Neural crest cell (in vitro differentiated cells): ENCODE measurements at places on chromosomes 5 and 9. TPM values are rescaled to one million over a fixed set of nuclear protein-coding genes. Genes with fewer than 3 reads are reported as not detected.

- no peak overlapping the region for H3K4me3 ChIP-seq
- peaks cover 1% of the 10 kb centered on the region for H3K4me1 ChIP-seq
- H3K27ac ChIP-seq: no peak overlapping the region
- peaks cover 80% of the 10 kb centered on the region for H3K27me3 ChIP-seq
Measured at GRCh38 chr5:96439477-96440184, 6.6 kb upstream of the PCSK1 start.

DNA sequence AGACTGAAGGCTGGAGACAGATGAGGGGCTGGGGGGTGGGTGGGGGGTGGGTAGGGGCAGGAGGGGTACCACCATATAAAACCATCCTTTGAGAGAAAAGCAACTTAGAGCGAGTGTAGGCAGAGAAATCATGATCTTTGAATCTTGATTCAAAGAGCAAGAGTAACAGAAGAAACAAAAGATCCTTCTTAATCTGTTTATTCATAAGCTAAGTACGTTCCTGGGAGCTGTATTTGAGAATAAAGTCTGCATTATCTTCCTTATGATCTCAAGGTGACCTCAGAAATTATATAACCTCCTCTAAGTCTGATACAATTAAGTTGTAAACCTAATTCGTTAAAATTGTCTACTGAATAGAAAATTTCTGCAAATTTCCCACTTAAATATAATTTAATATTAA lies 558.8 kb downstream of the NR2F1-AS1 start:
- H3K27ac ChIP-seq: no peak overlapping the region
- H3K36me3 ChIP-seq: no peaks in the 10 kb centered on the region
- DNase-seq: no peak
- no peak overlapping the region for H3K4me3 ChIP-seq
- H3K4me1 ChIP-seq: peaks cover 29% of the 10 kb centered on the region

- H3K27me3 ChIP-seq: no peaks in the 10 kb centered on the region
- no peak overlapping the region for H3K27ac ChIP-seq
Measured at GRCh38 chr5:115360046-115360685, 63.7 kb upstream of the CCDC112 start.

- no peaks in the 10 kb centered on the region for H3K27me3 ChIP-seq
- no peak for DNase-seq
- peak overlapping the region; percentile 43 for H3K27ac ChIP-seq
Measured at GRCh38 chr9:120710110-120710981, 3.9 kb downstream of the MEGF9 start.

- H3K4me3 ChIP-seq: no peak overlapping the region
- peaks cover 6% of the 10 kb centered on the region for H3K4me1 ChIP-seq
- H3K27ac ChIP-seq: no peak overlapping the region
- no peaks in the 10 kb centered on the region for H3K36me3 ChIP-seq
- no peaks in the 10 kb centered on the region for H3K27me3 ChIP-seq
Measured at GRCh38 chr5:20972419-20972925, 984.5 kb upstream of the CDH18 start.

- no peaks in the 10 kb centered on the region for H3K4me1 ChIP-seq
- no peaks in the 10 kb centered on the region for H3K36me3 ChIP-seq
- no peak overlapping the region for H3K4me3 ChIP-seq
- DNase-seq: no peak
- no peaks in the 10 kb centered on the region for H3K27me3 ChIP-seq
Measured at GRCh38 chr9:10804486-10804885, 191.7 kb upstream of the PTPRD start.

- no peaks in the 10 kb centered on the region for H3K4me1 ChIP-seq
- H3K4me3 ChIP-seq: no peak overlapping the region
- no peak for DNase-seq
- no peak overlapping the region for H3K27ac ChIP-seq
- H3K27me3 ChIP-seq: no peaks in the 10 kb centered on the region
- H3K36me3 ChIP-seq: peaks cover 8% of the 10 kb centered on the region
Measured at GRCh38 chr9:20592673-20593072, 29.6 kb downstream of the MLLT3 start.

DNA sequence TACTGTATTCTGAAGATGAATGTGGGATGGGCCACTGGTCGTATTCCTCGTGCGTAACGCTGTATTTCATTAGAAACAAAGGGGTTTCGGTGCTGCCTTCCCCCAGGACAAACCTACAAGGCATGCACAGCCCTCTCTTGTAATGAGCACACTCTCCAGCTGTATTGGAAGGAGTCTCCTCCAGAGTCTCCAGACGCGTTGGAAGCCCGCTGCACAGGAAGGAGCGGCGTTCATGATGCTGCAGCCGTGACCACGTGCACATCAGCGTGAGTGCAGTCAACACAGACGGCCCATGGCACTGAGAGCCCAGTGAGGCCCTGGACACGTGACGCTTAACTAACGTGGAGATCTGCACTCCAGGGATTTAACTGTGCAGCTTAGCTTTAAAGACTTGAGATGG lies 209.0 kb upstream of the IRX1 start:
- peaks cover 5% of the 10 kb centered on the region for H3K4me1 ChIP-seq
- no peak overlapping the region for H3K4me3 ChIP-seq
- H3K27me3 ChIP-seq: no peaks in the 10 kb centered on the region
- no peaks in the 10 kb centered on the region for H3K36me3 ChIP-seq
- DNase-seq: no peak
- H3K27ac ChIP-seq: no peak overlapping the region

GRCh38 chr5:85388770-85389169 lies 1004.1 kb upstream of the EDIL3 start:
- H3K36me3 ChIP-seq: no peaks in the 10 kb centered on the region
- H3K27me3 ChIP-seq: no peaks in the 10 kb centered on the region
- H3K27ac ChIP-seq: no peak overlapping the region
- no peaks in the 10 kb centered on the region for H3K4me1 ChIP-seq
- no peak for DNase-seq
- no peak overlapping the region for H3K4me3 ChIP-seq

GRCh38 chr9:75333624-75334023 lies 245.3 kb downstream of the OSTF1 start:
- no peak for DNase-seq
- no peak overlapping the region for H3K4me3 ChIP-seq
- H3K27me3 ChIP-seq: peaks cover 3% of the 10 kb centered on the region
- no peaks in the 10 kb centered on the region for H3K36me3 ChIP-seq

DNA sequence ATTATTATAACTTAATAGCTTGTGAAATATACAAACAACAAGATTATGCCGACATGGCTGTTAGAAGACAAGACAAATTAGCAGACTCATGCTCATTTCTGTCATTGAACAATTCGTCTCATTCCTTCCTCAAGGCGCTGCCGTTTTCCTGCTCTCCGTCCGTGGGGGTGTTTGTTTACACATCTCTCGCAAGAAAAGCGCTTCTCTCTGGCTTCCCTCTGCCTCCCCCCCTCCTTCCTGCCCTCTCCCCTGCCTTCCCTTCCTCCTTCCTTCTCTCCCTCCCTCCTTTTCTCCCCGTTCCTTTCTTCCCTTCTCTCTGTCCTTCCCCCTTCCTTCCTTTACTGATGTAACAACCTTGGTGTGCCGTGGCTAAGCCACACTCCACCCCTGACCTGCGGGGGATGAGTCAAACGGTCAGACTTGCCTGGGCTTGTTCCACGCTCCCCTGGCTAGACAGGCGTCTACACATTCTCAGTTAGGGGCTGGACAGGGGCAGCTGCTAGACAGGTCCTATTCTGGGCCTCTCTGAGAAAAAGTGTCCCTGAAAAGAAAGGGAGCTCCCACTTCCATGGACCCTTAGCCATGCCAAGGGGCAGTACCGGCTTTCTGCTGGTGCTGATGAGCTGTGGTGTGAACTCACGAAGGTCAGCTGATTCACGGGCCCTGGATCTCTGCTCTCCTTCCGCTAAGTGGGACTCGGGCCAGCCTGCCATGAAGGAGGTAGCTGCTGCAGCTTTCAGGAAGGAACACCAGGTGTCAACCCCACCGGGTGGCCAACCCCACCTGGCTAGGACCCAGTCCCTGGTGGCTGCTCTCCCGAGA lies 32.0 kb upstream of the SPTLC1 start:
- no peak for DNase-seq
- H3K36me3 ChIP-seq: no peaks in the 10 kb centered on the region
- peaks cover 27% of the 10 kb centered on the region for H3K27me3 ChIP-seq
- peaks cover 20% of the 10 kb centered on the region for H3K4me1 ChIP-seq
- no peak overlapping the region for H3K4me3 ChIP-seq
- H3K27ac ChIP-seq: peak overlapping the region; percentile 60

DNA sequence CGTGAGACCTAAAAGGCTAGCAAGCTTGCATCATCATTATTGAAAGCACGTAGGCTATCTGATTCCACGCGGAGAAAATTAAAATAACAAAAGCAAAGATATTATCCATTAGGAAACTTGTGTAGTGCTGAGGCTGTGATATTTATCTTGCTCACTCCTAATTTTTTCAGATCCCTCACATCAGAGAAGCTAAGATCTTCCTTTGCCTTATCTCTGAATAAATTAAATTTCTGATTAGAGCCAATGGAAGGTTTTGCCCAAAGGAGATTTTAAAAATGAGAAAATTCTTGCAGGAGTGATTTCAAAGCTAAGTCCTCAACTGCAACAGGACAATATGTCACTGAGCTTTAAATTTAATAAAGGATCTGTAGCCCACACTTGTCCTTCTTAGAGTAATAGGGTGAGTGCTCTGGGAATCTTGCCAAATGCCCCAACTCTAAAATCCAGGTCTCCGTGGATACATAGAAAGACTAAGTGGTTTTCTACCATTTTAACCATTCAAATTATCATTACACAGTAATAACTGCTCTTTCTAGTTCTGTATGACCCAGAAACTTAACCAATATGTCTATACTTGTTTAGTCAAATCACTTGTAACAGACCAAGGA lies 295.0 kb downstream of the CAAP1 start:
- H3K27ac ChIP-seq: no peak overlapping the region
- H3K27me3 ChIP-seq: no peaks in the 10 kb centered on the region
- H3K4me1 ChIP-seq: no peaks in the 10 kb centered on the region
- no peaks in the 10 kb centered on the region for H3K36me3 ChIP-seq
- no peak for DNase-seq
- no peak overlapping the region for H3K4me3 ChIP-seq

GRCh38 chr5:41747301-41747700 lies 122.9 kb downstream of the OXCT1 start:
- no peak overlapping the region for H3K4me3 ChIP-seq
- DNase-seq: no peak
- H3K4me1 ChIP-seq: peaks cover 4% of the 10 kb centered on the region
- H3K27me3 ChIP-seq: no peaks in the 10 kb centered on the region

DNA sequence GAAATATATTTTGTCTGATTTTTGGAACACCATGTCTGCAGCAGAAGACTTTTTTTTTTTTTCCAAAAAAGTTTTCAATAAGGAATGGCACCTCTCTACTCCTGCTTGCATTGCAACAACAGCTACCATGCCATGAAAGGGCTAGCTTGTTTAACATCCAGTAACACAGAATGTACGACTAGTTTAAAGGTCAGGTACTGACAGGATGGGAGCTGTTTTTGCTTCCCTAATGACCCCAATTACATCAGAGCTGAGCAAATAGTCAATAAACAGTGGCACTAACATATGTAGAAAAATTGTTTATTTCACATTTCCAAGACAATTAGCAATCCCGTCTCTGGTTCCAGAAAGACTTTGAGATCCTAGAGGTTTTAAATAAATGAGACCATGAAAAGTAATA lies 693.8 kb downstream of the NR2F1-AS1 start:
- DNase-seq: no peak
- H3K4me3 ChIP-seq: peak overlapping the region; percentile 8
- H3K27ac ChIP-seq: peak overlapping the region; percentile 44
- H3K27me3 ChIP-seq: no peaks in the 10 kb centered on the region

DNA sequence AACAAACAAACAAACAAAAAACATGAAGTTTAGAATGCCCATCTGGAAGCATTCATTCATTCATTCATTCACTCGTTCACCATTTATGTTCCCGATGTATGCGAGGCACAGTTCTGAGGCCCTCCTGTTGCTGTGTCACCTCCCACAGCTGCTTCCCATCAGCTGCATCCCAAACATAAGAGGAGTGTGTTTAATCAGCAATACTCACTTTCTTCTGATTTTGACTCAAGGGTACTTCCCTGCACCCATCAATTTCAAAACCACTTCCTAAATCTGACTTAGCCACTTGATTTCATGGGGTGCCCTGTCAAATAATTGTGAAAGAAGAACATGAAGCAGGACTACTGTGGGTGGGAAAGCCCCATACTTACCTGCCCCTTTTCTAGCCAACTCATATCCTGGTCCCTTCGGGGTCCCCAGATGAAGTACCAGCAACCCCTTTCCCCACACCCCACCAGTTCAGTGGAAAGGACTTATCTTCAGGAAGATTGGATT lies 128.0 kb upstream of the IL12B start:
- H3K27me3 ChIP-seq: no peaks in the 10 kb centered on the region
- no peak for DNase-seq
- no peak overlapping the region for H3K4me3 ChIP-seq
- H3K27ac ChIP-seq: no peak overlapping the region
- H3K4me1 ChIP-seq: peaks cover 12% of the 10 kb centered on the region

- no peak overlapping the region for H3K4me3 ChIP-seq
- peaks cover 14% of the 10 kb centered on the region for H3K36me3 ChIP-seq
- no peaks in the 10 kb centered on the region for H3K27me3 ChIP-seq
- no peak for DNase-seq
- H3K27ac ChIP-seq: no peak overlapping the region
Measured at GRCh38 chr5:179769796-179770195, 24.0 kb upstream of the LTC4S start.

DNA sequence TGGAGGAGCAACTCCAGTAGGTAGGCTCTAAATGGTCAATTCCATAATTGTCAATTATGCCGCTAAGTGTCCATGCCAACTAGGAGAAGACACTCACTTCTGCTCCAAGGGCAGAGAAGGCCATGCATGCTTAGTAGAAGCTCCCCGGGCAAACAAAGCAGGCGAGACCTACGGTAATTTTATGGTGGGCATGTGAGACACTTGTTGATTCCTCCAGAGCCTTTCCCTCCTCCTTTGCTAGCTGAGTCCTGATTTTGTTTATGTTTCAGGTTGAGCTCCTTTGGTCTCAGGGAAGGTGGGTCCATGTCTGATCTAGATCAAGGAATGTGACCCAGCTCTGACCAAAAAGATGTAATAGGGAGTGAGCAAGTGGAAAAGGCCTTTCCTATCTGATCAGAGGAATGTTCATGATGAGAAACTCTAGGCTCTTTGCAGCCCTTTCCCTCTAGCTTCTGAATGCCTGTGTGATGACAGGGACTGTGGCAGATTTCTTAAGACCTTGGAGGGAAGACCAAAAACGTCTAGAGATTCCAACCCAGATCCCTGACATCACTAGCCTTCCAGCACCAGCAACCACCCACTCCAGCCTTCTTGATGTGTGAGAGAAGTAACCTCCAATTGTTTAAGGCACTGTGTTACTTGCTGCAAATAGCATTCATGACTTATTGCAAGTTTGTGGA lies 7.7 kb upstream of the CPEB4 start:
- H3K27ac ChIP-seq: no peak overlapping the region
- DNase-seq: no peak
- no peaks in the 10 kb centered on the region for H3K4me1 ChIP-seq
- no peaks in the 10 kb centered on the region for H3K27me3 ChIP-seq
- no peaks in the 10 kb centered on the region for H3K36me3 ChIP-seq
- no peak overlapping the region for H3K4me3 ChIP-seq

GRCh38 chr9:134730011-134730760 lies 88.6 kb downstream of the COL5A1 start:
- H3K27ac ChIP-seq: no peak overlapping the region
- no peak for DNase-seq
- no peaks in the 10 kb centered on the region for H3K4me1 ChIP-seq
- no peaks in the 10 kb centered on the region for H3K27me3 ChIP-seq
- no peak overlapping the region for H3K4me3 ChIP-seq

GRCh38 chr9:137000177-137000930 lies 4.0 kb upstream of the CLIC3 start:
- H3K27me3 ChIP-seq: peaks cover 11% of the 10 kb centered on the region
- H3K4me1 ChIP-seq: peaks cover 8% of the 10 kb centered on the region
- no peak for DNase-seq
- H3K27ac ChIP-seq: no peak overlapping the region

Gene TLR4
- total RNA-seq: 1.3 and 2.2 TPM in 2 replicates

Gene RLN2
- total RNA-seq: 0.43 and 0.77 TPM in 2 replicates

Gene SHOC1
- not detected in 2 replicates for total RNA-seq

Gene ANKRD18B
- 24.5 and 25.0 TPM in 2 replicates for total RNA-seq

Gene ADAMTS16
- 0.23 and 1.7 TPM in 2 replicates for total RNA-seq

Gene PCDHB5
- total RNA-seq: 3.0 and 3.3 TPM in 2 replicates

Gene HTR1A
- not detected in 2 replicates for total RNA-seq

Gene FCN2
- total RNA-seq: not detected in 2 replicates
